ENCODE measurements at places on chromosomes 7 and 10.

DNA sequence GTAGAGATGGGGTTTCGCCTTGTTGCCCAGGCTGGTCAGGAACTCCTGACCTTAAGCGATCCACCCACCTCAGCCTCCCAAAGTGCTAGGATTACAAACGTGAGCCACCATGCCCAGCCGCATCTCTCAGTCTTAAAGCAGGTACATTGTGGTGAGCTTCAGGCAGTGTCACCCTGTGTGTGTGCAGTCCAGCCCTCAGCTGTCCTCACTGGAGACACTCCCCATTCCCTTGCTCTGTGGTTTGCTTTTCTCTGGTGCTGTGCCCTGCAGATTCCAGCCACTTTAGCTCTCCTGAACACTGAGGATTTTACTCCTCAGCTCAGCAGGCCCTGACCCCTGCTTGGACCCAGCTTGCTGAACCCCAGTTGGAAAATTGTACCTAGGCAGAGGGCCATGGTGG is 6.1 kb downstream of the TRRAP start:
- no peak for DNase-seq

DNA sequence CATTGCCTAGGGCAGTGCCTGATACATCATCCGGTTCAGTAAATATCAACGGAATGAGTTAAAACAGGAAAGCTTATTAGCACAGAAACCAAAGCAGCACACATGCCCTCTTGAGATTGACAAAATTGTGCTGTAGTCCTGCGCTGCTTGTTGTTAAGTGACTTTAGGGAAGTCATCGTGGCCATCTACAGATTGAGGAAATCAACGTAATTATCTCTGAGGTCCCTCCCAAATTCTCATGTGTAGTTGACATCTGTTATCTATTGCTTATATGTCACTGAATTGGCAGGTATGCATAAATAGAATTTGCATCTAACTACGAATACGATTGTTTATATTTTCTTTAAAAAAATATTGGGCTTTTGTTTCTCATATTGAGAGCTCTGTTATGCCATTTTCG is 3.5 kb upstream of the GNB2 start:
- DNase-seq = no peak

- peak; percentile 13 for DNase-seq
Measured at GRCh38 chr10:5888843-5889623, 660 bp downstream of the ANKRD16 start.

GRCh38 chr10:3658766-3659165 is 126.2 kb downstream of the KLF6 start:
- DNase-seq = no peak

GRCh38 chr10:86282664-86283465 is 83.7 kb downstream of the GRID1 start:
- DNase-seq = no peak

DNA sequence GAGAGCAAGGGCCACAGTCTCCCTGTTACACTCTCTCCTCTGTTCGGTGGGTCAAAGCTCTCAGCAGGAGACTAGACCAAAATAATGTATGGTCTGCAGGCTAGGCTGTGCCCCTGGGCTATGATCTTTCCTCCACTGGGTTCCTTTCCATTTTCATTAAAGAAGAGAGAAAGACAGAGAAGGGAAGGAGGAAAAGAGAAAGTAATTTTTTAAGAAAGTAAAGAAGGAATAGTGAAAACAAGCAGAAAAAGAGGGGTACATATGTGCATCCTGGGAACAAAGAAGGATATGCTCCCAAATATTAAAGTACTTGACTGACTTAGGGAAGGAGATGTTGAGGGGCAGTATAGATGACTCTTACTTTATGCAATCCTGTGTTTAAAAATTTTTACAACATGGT is 33.6 kb upstream of the PIK3AP1 start:
- no peak for DNase-seq

DNA sequence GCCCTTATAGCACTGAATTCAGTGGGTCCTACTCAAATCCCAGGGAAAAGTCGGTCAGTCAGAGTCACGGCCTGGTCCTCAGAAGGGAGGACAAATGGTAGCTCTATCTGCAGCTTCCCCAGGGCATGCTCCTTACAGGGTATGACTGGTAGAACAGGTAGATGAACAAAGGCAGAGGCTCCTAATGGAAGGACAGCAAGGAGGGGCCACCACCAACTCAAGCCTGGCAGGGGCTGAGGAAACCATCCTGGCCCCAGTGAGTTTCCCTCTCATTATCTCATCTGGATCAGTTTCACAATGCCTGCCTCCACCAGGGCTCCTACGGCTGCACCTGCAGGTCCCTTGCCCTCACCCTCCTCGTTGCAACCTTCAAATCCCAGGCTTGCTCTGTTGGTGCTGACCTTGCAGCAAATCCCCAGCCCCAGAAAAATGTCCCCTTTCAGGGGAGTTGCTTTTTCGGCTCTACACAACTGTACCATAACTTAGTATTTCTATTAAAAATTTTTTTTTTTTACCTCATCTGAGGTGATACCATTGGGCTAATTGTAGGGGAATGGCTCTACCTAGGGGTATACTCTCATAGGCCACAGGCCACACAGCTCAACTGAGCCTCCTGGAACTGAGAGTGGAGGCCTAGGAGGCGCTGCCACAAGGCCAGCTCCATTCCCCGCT is 2.4 kb upstream of the MYO1G start:
- no peak for DNase-seq

GRCh38 chr7:116679500-116679899 is 7.5 kb downstream of the MET start:
- no peak for DNase-seq

DNA sequence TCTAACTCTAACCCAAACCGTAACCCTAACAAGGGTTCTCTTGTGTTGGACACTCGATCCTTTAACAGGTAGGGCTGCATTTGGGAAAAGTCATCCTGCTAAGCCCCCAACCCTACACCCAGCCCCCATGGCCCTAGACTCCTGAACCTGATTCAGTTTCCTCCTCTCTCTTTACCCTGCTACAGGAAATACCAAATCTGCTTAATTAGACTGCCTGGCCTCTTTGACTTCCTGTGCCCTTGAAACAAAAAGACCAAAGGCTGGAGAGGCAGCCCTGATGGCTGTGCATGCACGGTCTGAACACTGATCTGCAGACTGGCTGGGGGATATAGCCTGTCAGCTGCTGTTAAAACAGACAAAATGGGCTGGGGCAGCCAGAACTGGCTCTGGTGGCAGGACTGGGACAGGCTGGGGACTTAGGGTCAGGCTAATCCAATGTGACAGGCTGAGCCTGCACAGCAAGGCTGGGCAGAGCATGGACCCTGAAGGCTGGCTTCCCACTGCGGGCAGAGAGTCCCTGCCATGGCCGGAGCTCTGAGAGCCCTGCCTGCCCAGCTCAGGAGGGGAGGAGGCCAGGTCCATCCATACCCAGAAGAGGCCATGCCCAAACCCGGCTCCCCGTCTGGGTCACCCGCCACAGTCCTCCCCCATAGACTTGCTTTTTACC is 51.0 kb upstream of the MSMB start:
- DNase-seq = no peak

GRCh38 chr10:65891073-65891981 is 1034.5 kb upstream of the LRRTM3 start:
- DNase-seq = no peak

- no peak for DNase-seq
Measured at GRCh38 chr10:78042752-78043104, 9.1 kb downstream of the RPS24 start.

- no peak for DNase-seq
Measured at GRCh38 chr10:22478555-22479334, 133.4 kb downstream of the SPAG6 start.

DNA sequence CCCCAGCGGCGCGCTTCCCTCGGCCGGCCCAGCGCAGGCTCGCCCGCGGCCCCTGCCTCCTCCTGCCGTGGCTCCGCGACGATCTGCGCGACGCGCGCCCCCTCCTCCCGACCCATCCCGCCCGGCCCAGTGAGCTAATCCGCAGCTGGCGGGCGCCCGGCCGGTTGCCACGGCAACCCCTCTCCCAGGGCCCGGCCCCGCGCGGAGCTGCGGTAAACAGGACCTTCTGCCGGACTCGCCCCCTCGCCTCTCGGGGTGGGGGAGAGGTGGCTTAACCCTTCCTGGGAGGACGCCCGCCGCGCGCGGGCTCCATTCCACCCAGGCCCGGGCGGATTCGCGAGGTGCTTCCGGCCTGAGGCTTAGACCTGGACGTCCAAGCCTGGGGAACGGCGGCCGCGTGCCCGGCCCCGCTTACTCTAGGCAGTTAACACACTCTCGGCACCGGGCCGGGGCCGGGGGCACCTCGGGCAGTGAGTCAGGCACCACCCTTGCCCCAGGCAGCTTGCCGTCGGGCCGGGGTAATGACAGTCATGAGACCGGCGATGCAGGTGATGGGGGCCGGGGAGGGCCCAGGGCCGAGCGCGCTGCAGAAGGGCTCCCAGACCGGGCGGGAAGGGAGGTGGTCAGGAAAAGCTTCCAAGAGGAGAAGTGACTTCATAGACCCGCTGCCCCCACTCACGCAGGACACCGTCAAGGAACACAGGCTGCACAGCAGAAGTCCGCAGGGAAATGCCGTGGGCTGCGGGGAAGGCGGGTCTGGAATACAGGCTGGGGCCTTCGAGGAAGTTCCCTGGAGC is at the start of gene DENND2A:
DENND2A (minus strand) TSS at position 87 of the 797 bp plus-strand sequence. CDS start 38,416 bp downstream, outside the sequence.
- DNase-seq = no peak

GRCh38 chr10:125023862-125024496 is 82.1 kb downstream of the ZRANB1 start:
- DNase-seq = no peak

DNA sequence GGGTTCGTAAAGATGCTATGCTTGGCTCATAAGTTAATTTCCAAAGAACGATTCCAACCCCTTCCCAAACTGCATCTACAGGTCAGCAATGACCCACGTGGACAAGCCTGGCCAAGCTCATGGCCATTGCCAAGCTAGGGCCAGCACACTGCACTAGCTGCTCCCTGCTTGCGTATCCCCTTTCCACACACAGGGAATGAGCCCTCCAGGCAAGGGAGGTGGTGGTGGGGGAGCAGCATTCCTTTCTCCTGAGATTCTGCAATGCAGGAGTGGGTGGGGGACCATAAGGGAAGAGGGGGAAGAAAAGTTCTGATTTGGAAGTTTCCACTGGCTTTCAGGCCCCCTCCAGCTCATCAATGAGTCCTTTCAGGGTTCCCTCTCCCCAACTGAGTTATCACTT is 56.0 kb downstream of the SH3PXD2A start:
- DNase-seq = no peak

DNA sequence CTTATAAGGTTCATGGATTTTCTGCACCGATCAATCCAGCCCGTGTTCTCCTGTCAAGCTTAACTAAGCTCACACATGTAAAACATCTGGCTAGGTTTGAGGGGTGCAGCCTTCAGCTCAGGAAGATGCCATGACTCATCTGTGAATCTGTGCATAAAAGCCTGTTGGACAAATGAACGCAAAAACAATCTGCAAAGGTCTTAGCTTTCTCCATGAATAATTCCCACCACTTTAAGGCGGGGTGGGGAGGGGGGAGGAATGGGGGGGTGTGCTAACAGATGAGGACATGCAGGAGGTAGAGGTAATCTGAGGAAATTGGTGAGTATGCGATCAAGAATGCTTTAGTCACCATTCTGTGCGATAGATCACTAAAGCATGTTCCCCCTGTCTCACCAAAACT is 4.8 kb downstream of the DOCK4 start:
- DNase-seq = no peak

DNA sequence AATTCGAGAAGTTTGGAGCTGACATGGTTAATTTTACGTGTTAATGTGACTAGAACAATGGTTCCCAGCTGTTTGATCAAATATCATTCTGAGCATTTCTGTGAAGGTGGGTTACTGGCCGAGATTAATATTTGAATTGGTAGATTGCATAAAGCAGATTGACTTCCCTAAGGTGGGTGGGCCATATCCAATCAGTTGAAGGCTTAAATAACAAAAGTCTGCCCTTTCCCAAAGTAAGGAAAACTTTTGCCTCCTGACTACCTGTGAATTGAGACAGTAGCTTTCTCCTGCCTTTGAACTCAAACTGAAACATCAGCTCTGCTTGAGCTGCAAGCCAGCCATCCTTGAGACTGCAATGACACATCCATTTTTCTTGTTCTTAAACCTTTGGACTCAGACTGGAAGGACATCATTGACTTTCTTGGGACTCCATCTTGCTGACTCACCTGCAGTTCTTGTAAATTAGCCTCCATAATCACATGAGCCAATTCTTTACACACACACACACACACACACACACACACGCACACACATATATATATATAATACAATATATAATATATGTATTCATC is 63.1 kb upstream of the LRRTM3 start:
- DNase-seq = no peak

- no peak for DNase-seq
Measured at GRCh38 chr7:73876973-73877372, 16.0 kb downstream of the TMEM270 start.

GRCh38 chr10:60413306-60414012 is 23.8 kb upstream of the ANK3 start:
- DNase-seq = no peak

- DNase-seq = no peak
Measured at GRCh38 chr7:117942780-117943179, 69.5 kb upstream of the CTTNBP2 start.

DNA sequence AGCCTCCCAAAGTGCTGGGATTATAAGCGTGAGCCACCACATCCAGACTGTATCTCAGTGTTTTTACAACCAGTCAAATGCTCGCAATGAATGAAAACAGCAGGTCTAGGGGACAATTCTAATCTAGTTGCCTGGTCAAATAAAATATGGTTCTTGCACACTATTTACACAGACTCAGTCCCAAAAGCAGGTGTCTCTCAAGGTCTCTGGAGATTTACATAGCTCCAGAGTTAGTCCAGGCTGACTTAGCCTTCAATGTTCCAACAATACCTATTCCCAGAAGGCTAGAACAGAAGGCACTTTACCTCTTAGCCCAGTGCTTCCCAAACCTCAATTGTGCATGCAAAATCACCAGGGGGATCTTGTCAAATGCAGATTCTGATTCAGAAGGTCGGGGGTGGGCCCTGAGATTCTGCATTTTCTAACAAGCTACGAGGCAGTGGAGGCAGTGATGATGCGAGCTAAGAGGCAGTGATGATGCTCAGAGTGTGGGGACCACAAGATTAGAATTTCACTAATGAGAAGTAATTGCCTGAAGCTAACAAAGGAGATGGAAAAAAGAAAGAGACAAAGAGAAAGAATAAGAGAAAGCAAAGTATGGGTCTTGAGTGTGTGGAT is 6.4 kb downstream of the KIAA1549 start:
- no peak for DNase-seq

GRCh38 chr10:116836083-116836482 is 13.2 kb upstream of the ENO4 start:
- no peak for DNase-seq

DNA sequence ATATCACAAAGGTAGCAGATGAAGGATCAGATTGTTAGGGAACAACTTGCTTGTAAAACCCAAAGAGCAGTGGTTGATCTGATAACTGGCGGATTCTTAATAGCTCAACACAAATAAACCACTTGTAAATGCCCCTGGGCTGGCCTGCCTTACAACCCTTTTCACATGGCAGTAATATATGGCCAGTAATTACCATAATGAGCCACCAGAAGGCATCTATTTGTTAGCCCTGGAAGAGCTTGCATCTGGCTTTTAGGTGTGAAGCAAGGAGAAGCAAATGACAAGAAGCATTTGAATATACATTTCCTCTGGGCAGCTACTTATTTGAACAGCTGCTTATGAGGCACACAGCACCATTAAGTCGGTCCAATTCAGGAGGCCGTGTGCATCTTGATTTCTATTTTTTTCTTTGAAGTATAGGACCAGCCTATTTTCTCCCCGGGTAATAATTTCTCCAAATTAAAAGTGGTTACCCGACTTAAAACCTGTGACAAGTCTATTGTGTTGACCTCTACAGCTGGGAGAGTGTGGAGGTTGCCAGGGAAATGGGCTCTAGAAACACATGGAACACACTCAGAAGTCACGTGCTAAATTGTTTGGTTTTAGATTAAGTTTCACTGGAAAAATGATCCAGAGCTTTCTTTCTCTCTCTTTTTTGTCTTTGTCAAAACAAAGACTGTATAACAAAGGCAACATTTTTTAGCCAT is 113.4 kb downstream of the SEM1 start:
- DNase-seq = no peak

All from activated CD4-positive, alpha-beta T cell treated with anti-CD3 and anti-CD28 coated beads for 1 hour (primary cell).